Stimulated activated CD4-positive, alpha-beta T cell treated with anti-CD3 and anti-CD28 coated beads, Interleukin-12 subunit alpha, Interleukin-12 subunit beta, amount 100 ng/mL, for 4 hours (primary cell): ENCODE measurements at places on chromosomes 7 and 10.

GRCh38 chr7:39588416-39588815, 22.2 kb downstream of the YAE1 start:
- DNase-seq = no peak

DNA sequence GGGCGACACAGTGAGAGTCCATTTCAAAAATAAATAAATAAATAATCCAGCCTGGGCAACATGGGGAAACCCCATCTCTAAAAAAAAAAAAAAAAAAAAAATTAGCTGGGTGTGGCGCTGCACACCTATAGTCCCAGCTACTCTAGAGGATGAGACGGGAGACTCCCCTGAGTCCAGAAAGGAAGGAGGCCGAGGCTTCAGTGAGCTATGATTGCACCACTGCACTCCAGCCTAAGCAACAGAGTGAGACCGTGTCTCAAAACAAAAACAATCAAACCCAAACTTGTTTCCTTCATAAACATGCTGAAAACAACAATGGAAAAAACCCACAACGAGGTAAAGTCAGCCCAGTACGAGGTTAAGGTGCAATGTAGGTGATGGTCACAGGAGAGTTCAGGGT, 1.2 kb downstream of the COX19 start:
- no peak for DNase-seq

- no peak for DNase-seq
These were observed 43.5 kb downstream of the IDE start for GRCh38 chr10:92530421-92530820.

GRCh38 chr7:134245253-134245652, 71.5 kb downstream of the SLC35B4 start:
- no peak for DNase-seq

- DNase-seq = no peak
These were observed 997 bp upstream of the LDB1 start for GRCh38 chr10:102120991-102121738.
